ENCODE measurements at places on chromosomes 7 and 10.
A peak's percentile ranks its signal among the peaks of the same experiment; 100 is the strongest.

DNA sequence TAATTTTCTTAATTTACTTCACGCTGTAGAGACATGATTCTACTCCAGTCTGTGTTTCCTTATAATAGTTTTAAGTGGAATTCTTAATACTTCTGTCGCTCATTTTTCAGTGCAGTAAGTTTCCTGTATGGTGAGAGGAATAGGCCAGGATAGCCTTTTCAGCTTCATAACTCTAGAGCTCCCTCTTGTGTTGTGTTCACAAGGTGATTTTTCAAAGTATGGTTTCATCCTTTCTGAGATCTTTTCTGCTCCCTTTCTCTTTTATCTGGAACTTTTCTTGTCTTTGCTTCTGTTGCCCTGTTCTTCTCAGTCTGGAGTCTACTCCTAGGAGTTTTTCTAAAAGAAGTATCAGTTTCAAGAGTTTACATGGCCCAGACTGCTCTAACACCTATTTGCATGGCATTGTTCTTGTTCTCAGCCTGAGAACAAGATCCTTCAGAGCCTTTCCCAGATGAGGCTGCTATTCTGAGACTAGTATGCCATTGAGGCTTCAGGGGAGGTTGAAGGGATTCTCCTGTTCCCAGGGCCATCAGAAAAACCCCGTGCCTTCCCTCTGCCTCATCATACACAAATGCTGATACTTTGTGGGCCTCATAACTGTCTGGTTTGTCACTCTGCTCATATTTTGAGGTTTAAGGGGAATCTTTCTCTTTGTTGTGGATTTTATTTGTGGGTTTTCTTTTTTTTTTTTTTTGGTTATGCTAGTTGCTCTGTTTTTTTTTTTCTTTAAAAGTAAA lies 21.8 kb downstream of the NET1 start:
- peak; percentile 83 for DNase-seq

GRCh38 chr7:48147078-48147591 lies 24.1 kb upstream of the ABCA13 start:
- DNase-seq, result no peak

GRCh38 chr7:158111049-158111751 lies 476.4 kb downstream of the PTPRN2 start:
- DNase-seq, result peak; percentile 99

GRCh38 chr10:12594448-12594944 lies 245.1 kb downstream of the CAMK1D start:
- DNase-seq, result no peak

GRCh38 chr10:60846173-60846572 lies 67.9 kb downstream of the CDK1 start:
- peak; percentile 55 for DNase-seq

DNA sequence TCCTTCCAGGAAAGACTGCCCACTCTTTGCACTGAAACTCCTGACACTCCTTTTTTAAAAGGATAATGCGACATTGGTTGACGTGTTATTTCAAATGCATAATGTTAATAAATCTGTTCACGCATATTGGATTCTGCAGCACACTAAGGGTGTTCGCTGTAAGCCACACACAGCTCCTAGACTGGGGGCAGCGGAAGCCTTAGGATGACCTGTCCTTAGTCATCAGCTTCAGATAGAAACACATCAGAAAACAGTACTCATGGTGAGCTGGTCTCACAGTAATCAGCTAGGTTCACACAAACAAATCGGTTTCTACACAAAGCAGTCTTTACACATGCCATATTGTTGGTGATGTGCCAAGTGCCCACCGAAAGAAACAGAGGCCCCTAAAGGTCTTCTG lies 4.3 kb downstream of the NPS start:
- no peak for DNase-seq

GRCh38 chr7:33979807-33980355 lies 74.5 kb downstream of the BMPER start:
- DNase-seq, result no peak

- DNase-seq, result no peak
These were observed 48.4 kb upstream of the NKX6-2 start for GRCh38 chr10:132834311-132834761.

DNA sequence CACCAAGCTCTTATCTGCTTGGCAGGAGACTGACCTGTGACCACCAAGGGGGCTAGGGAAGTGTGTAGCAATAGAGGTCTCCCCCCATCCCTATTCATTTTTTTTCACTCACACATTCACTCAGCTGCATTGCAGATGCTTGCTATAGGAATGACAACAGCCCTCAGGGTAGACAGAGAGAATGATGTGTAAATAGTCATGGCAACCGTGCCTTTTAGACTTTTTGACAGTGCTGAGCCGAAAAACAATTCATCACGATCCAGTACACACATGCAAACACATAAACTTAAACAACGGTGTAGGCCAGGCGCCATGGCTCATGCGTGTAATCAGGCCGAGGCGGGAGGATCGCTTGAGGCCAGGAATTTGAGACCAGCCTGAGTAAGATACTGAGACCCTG lies 7.6 kb upstream of the ELN start:
- no peak for DNase-seq

DNA sequence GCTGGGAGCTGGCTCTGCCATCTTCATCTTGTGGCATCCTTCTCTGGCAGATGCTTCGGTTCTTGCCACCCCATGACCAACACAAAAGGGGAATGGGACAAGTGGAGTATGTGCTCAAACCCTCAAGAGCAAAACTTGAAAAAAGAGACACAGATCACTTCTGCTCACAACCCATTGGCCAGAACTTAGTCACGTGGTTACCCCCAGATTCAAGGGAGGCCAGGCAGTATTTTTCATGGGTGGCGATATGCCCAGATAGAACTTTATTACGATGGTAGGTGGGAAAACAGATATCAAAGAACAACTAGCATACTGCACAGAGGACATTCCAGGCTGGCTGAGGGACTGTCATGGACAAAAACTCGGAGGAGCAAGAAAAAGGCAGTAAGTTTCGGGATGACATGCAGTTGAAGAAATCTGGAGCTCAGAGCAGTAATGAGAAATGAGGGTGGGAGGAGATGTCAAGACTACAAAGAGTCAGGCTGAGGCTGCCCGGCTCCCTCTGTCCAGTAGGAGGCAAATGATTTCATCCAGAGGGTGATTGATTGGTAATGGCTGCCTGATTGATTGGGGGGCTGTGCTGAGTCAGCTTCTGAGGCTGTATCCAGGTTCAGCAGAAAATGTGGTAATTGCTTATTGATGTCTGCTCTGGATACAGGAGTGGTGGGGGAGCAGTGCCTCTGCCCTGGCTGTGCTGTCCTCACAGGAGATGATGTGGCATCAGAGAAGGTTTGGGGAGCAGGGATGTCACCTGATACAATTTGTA lies 25.3 kb downstream of the COL13A1 start:
- DNase-seq, result no peak

DNA sequence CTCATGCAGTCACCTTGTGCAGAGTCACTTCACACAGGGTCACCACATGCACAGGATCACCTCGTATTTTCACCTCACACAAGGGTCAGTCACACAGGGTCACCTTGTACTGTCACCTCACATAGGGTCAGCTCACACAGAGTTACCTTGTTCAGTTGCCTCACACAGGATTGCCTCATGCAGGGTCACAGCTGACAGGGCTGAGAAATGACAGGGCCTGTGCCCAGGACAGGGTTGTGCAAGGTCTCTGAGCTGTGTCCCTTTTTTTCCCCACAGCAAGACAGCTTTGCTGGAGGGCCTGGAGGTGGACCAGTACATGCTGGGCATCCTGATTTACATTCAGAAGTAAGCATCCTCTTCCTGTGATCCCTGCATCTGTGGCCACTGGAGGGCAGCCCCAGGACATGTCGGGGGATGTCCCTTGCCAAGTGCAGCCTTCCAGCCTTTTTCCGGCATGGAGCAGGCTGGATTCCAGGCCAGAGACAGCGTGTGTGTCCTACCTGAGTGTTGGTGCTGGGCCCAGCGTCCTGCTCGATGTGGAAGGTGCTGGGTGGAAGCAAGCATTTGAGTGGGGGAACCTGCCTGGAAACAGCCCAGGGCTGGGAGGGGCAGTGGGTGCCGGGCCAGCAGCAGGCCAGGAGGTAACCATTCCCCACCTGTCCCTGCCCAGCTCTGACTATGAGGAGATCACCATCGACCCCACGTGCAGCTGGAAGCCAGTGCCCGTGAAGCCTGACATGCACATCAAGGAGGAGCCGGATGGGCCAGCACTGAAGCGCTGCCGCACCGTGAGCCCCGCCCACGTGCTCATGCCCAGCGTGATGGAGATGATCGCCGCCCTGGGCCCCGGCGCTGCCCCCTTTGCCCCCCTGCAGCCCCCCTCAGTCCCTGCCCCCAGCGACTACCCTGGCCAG lies 16.3 kb downstream of the ZMIZ2 start:
- peak; percentile 23 for DNase-seq

GRCh38 chr7:93578762-93579161 lies 4.2 kb upstream of the CALCR start:
- peak; percentile 66 for DNase-seq

GRCh38 chr10:121886997-121887622 lies 40.7 kb downstream of the ATE1 start:
- peak; percentile 76 for DNase-seq

- DNase-seq, result no peak
These were observed 43.7 kb downstream of the CH25H start for GRCh38 chr10:89163265-89163995.

DNA sequence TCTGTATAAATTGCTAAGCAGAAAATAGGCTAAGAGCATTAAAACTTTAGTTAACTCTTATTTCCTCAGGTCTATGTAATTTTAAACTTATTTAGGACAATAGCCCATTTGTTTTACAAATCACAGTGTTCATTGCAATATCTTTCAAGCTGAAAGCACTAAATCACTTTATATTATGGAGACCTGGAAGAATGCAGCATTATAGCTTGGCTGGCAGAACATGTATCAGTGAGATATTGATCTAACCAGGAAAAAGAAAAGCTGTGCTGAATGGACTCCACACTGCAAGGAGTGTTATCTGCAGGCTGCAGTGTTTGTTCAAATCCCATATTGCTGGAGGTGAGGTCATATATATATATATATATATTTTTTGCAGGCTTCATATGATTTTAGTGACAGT lies 517.5 kb downstream of the NRG3 start:
- no peak for DNase-seq

- DNase-seq, result no peak
These were observed 85.8 kb downstream of the NAMPT start for GRCh38 chr7:106199024-106199423.

DNA sequence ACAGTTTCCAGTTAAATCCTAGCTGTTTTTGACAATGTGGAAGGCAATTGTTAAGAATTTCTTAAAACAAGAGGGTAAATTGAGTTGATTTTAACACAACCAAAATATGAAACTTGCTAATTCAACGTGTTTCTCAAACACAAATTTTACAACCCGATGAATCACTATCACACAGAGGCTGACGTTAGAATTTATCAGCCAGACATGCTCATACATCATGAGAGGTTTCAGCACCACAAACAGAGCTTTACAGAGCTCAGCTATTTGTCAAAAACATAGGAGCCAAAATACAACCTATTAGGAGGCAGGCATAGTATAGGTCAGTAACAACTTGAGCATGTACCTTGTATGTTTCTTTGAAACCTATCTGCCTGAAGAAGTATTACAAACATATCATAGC lies 36.1 kb downstream of the LRRN3 start:
- DNase-seq, result no peak

DNA sequence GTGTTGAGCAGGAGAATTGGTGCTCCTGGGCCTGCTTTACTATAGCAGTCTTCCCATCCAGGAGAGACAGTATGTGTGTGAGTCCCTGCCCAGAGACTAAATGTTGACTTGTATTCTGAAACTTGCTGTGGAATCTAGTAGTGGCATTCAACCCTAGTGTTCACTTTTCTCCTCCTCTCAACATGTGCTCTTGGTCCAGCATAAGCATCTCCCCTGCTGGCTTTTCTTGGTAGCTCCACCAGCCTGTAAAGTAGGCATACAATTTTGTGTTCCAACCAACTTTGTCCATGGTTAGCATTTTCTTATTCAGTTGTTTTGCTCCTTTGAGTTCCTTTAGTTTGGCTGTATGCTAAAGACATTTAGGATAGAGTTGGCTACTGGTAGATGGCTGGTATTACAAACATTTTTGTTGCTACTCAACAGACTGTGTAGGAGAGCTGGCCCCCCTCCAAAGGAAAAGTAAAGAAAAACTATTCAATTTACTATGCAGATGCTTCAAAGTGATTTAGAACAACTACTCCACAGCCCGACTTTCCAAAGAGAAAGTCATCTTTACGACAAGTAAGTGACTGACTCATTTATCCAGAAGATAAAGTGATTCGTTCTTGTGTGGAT lies 46.0 kb downstream of the ASB4 start:
- no peak for DNase-seq

DNA sequence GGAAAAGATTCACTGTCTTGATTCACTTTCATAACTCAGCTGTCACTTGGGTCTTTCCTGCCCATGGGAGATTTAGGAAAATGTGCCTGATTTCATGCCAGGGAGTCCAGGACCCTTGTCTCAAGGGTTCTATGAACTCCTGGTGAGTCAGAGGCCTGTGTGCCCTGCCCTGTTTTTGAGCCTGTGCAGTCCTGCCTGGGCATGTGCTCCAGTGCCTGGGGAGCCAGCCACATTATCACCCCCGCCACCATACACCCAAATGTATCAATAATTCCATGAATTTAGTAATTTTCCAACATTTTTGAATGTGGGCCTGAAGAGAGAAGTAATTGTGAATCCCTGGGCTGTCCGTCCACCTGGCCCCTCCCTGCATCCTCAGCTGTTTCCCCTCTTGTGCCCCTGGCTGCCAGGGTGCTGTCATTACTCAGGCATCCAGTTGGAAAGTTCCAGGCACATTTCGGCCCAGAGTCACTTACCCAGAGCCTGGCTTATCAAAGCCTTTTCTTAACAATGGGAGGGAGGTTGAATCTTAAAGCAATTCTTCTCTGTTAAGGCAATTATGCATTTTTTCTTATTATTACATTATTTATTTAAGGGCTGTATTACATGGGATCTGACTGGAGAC lies 287.8 kb upstream of the CDC14C start:
- peak; percentile 82 for DNase-seq

DNA sequence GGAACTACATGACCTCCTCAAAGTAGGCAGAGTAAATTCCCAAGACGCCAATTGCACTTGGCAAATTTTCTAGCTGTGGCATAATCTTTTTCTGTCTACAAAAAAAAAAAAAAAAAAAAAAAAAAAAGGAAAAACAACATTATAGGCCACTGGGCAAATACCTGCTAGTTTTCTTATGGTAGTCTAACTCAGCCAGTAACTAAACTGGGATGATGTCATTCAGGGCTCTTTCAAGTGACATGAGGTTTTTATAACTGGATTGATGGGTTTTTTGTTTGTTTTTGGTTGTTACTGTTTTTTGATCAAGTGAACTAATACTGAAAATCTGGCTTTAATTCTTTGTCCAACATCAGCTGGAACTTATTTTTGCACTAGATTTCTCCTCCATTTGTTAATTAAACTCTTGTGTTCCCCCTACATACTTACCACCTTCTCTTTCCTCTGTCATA lies 7.4 kb upstream of the VIM start:
- peak; percentile 85 for DNase-seq

- DNase-seq, result peak; percentile 65
These were observed 23.9 kb downstream of the CUL1 start for GRCh38 chr7:148722340-148723165.

- DNase-seq, result no peak
These were observed 14.2 kb upstream of the NT5C3A start for GRCh38 chr7:33076737-33077136.

Measured in DMS53 (cell line).